ENCODE measurements at places on chromosomes 2 and 18.

GRCh38 chr2:79903222-79904000 lies 390.6 kb downstream of the CTNNA2 start:
- no peak for DNase-seq

DNA sequence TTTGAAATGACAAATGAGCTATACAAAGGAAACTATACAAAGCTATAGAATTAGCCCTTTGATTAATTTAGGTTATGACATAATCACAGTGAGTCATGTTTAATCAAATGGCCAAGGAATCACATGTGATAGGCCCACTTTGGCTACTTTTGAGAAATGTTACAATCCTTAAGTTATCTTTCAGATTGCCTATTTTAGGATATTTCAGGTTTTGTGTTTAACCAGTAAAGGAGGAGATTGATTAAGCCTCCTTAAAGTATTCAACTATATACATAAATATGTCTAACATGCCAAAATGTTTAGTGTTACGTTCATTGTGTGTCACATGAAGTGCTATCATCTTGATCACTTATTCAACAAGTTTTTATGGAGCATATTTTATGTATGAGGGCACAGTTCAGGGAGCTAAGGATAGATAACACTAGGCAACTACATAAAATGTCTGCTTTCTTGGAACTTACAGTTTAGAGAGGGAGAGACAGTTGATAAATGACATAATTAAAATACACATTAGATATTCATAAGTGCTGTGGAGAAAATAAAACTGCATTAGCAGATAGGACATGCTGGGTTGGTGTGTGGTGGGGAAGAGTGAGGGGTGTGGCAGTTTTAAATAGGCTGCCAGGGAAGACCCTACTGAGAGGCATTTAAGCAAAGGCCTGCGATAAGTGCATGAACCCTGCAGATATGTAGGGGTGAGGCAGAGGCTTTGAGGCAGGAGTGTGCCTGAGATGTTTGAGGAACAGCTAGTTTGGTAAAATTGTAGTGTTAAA lies 77.2 kb downstream of the LTBP1 start:
- no peak for DNase-seq

DNA sequence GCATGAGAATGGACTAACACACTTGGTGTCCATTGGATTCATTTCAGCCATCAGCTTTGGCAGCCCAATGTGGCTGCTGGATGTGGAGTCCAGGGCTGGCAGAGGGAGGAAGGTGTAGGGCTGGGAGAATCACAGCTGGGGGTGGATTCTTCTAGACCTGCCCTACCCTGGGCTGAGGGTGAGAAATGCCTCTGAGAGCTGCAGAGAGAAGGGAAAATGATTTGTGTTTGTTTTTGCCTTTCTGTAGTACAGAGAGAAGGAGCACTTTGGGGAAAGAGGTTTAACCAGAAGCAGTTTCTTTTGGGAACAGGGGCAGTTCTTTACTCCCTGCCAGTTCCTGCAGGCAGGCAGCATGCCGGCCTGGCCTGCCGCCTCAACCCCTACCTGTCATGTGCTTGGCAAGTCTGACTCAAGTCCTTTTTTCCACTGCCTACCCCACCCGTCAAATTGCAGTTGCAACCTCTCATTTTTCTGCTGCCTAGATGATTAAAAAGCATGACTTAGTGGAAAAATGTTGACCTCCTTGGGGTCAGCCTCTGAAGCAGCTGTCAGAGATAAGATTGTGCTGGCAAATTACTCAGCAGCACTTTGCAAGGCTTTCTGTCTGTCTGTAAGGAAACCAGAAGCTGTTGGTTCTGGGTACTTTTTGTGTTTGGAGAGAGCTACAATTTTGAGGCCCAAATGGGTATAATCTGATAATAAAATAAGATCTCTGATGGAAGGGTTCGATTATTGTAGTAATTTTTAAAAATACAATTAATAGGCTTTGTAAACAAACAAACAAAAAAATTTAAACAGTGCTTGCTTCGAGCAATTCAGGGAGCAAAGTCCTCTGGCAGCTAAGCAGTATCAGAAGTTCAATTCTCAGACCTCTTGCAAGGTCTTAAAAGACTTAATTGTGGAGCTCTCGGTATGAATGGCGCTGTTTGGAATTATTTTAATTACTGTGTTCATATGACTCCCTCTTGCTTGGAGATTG lies 21.7 kb downstream of the LBH start:
- no peak for DNase-seq

- peak; percentile 66 for DNase-seq
Observed at GRCh38 chr2:239276851-239277250, 124.0 kb downstream of the HDAC4 start.

DNA sequence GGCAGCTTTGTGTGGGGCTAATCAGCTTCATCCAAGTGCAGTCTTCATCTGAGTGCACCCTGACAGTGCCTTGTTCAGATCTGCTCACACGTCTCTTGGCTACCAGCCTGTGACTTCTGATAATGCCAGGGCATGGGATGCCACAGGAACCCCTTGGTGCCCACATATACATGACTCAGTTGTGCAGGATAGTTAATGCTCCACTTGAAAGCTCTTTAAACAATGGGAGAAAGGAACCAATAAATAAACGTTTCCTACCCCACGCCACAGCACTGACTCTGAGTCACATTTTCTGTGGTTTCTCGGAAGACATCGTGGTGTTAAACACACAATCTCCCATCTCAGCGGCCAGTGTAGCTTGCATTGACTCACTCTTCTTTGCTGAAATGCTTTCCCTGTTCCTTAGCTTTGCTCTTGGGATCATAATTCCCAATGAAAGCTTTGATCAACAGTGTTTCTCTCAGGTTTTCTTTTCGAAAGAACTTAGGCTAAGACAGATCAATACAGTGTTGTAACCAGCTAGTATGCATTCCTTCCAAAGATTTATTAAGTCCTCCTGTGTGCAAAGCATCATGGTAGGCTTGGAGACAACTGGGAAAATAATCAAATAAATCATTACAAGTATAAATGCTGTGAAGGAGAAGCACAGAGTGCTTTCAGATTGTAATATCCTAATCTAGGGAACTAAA lies 142.0 kb downstream of the COPS8 start:
- DNase-seq: no peak

DNA sequence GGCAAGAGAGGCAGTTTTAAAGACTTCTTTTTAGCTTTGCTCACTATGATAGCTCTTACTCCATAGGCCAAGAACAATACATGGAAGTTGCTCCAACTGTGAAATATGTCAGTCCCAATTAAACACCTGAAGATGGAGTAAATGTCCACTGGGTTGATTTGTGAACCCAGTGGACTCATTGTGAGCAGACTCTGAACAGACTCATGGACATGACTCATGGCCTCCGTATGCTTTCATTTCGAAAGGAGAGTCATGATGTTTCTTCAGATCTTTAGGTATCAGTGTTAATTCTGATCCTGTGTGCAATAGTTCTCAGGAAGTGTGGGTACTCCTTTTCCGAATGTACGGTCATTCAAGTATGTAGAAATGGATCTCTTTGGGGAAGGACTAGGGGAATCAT lies 5.4 kb upstream of the CWC22 start:
- no peak for DNase-seq

GRCh38 chr2:231163011-231163410 lies 35.4 kb upstream of the ARMC9 start:
- DNase-seq: no peak

- DNase-seq: no peak
Observed at GRCh38 chr2:24490181-24490689, 819 bp upstream of the NCOA1 start.

GRCh38 chr2:217452928-217453327 lies 549.9 kb downstream of the TNS1 start:
- DNase-seq: no peak

- no peak for DNase-seq
Observed at GRCh38 chr18:11785444-11786055, 65.7 kb upstream of the CHMP1B start.
